A673 (cell line): ENCODE measurements at places on chromosomes 13 and 19.

DNA sequence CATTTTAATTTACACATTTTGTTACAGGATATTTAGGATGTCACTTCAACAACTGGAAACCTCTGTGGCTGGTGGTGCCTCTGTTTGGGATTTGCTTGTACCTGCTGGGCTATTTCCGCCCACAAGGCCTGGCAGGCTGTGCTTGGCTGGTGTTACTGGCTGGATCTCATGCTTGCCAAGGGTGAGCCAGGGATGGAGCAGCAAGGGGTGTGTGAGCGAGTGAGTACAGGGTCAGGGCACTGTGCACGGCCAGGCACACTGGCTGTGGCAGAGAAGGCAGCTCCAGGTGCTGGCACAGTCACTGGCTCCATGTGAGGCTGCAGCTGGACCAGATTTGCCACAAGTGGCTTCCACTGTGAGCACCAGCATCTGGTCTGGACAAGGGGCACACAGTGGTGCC, 1254.8 kb downstream of the SLITRK5 start:
- DNase-seq, result no peak

DNA sequence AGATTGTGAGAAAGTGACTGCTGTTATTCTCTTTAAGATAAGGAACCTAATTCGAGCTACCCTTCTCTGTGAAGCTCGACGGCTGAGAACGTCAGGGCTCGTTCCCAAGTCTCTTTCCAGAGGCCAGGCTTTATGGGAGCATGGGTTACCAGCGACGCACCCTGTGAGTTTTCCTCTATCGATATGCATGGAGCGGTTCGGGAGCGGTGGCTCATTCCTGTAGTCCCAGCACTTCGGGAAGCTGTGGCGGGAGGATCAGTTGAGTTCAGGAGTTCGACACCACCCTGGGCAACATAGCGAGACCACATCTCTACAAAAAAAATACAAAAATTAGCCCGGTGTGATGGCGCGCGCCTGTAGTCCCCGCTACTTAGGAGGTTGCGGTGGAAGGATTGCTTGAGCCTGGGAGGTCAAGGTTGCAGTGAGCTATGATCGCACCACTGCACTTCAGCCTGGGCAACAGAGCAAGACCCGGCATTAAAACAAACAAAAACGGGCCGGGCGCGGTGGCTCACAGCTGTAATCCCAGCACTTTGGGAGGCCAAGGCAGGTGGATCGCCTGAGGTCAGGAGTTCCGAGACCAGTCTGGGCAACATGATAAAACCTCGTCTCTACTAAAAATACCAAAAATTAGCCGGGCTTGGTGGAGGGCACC, 681 bp upstream of the ZNF606 start:
- peak; percentile 52 for DNase-seq

DNA sequence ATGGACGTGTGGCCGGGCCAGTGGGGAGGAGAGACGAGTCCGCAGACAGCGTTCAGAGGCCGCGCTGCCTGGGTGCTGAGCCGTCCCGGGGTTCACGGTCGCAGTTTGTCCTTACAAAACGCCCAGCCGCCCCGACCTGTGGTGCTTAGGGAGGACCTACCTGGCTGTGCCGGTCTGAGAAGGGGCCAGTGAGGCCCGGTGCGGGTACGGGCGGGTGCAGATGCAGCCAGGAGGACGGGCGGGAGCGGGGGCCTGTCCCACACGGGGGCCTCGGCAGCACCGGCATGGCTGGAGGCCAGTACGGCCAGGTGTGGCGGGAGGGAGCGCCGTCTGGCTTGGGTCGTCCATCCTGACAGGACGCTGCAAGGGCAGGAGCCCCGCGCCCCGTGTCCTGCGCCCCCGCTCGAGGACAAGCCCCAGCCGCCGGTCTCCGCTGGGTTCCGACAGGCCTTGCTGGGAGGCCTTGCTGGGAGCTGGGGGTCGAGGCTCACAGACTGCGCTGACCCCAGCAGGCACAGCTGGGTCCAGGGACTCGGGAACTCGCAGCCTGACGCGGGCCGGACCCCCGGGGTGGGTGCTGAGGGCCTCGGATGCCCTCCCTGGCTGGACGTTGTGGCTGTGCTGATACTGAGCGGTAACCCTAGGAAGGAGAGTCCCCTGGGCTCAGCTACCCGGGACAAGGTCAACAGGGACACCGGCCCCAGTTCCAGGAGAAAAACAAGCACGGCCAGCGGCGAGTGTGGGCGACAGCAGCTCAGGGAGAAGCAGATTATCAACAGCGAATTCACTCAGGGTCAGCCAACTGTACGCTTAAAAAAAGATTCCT, 5.3 kb upstream of the PROZ start:
- no peak for DNase-seq

GRCh38 chr13:106786006-106786563, 218.1 kb upstream of the ARGLU1 start:
- no peak for DNase-seq

DNA sequence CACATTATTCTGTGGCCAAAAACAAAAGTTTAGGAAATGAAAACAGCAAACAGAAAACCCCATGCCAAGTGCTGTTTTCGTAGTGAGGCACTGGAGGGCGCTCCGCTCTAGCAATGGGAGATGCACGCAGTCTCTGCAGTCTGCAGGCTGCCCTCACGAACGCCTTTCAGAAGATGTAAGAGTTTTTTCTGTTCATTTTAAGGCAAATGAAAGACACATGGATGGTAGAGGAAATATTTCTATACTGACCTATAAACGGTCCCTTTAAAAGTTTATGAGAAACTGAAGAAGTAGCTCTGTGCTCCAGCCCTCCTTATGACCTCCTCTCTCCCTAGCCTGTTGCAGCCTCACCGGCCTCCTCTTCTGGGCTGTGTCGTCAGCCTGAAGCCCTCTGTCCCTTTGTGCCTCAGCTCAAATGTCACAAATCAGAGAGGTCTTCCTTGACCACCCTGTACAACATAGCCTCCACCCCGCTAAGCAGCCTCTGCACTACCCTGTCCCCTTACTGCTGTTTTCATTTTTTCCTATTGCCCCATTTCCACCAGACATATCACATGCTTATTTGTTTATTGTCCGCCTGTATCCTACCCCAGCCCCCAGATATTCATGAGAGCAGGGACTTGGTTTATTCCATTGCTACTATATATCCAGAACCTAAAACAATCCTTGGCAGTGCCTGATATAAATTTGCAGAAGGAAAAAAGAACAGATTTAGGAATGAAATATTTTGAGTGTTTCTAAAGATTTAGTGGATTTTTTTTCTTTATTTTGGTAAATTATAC, 116.4 kb downstream of the TM9SF2 start:
- DNase-seq, result peak; percentile 76

DNA sequence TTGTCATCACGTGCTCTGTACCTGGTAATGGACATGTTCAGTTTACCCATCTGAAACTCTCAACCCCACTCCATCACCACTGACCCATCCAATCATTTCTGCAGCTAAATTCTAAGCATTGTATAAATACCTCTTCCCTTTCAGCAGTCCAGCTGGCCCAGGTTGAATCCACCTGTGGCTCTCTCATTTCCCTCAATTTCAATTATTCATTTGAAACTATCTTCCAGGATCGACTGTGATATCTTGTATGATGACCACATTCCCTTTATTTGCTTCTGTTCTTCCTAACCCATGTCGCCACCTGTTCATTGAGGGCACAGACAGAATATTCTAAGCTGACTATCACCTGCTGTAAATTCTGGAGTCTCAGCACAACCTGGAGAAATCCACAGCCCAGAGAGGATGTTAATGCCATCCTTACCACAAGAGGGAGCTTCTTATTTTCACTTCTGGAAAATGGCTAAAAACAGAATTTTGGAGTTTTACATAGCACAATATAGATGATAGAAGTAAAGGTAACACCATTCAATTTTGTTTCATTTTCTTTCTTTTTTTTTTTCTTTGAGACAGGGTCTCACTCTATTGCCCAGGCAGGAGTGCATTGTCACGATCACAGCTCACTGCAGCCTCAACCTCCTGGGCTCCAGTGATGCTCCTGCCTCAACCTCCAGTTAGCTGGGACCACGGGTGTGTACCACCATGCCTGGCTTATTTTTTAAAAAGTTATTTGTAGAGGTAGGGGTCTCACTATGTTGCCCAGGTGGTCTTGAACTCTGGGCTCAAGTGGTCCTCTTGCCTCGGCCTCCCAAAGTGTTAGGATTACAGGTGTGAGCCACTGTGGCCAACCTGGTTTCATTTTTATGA, 38.6 kb downstream of the ZNF823 start:
- peak; percentile 43 for DNase-seq

GRCh38 chr13:106276876-106277275, 258.6 kb downstream of the EFNB2 start:
- no peak for DNase-seq

DNA sequence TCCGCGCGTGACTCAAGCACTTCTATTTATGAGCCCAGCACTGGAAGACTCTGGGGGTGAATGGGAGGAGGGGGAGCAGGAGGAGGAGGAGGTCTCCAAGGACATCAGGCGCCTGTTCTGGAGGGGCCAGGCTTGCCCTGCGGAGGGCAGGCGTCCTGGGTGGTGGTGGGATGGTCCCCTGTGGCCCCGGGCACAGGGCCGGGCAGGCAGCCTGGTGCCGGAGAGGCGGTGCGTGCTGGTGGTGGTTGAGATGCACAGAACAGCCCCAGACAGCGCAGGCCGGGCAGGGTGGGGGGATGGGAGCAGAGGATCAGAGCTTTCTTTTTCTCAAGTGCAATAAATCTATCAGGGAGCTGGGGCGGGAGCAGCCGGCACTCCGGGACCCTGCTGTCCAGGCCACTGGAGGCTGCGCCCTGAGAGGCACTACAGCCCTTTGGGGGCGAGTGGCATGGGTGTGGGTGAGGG, 14.0 kb downstream of the NKPD1 start:
- DNase-seq, result no peak

DNA sequence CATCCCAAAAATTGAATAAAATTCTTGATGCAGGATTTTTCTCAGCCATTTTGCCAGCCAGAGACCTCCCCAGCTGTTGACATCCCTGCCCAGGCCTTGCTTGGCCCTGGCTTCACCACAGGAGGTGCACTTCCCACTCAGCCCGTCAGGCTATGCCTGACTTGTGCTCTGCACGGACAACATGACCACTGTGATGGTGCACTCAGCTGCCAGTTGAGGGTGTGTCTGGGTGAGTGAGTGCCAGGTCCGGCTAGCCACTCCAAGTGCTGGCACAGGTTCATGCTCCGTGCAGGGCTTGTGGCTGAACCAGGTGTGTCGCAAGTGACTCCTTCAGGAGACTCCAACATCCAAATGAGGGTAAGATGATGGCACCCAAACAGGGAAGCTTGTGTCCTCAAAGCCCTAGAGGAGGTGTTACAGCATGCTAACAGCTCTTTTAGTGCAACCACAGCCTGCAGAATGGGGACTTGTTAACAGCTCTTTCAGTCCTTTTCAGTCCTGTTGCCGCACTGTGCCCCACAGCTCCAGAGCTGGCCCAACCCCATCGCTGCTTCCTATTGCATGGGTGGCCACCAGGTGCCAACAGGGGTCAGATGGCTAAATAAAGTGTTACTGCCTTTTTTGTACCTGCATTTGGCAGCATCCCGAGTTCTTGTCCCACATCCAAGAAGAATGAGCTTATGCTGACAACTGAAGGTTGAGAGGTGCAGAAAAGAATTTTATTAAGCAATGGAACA, 380.7 kb downstream of the SLITRK5 start:
- DNase-seq, result no peak

GRCh38 chr19:1811942-1812425, at the start of gene ATP8B3:
ATP8B3 (minus strand) TSS chr19:1812276; CDS start chr19:1811736, 540 bp downstream.
- no peak for DNase-seq

DNA sequence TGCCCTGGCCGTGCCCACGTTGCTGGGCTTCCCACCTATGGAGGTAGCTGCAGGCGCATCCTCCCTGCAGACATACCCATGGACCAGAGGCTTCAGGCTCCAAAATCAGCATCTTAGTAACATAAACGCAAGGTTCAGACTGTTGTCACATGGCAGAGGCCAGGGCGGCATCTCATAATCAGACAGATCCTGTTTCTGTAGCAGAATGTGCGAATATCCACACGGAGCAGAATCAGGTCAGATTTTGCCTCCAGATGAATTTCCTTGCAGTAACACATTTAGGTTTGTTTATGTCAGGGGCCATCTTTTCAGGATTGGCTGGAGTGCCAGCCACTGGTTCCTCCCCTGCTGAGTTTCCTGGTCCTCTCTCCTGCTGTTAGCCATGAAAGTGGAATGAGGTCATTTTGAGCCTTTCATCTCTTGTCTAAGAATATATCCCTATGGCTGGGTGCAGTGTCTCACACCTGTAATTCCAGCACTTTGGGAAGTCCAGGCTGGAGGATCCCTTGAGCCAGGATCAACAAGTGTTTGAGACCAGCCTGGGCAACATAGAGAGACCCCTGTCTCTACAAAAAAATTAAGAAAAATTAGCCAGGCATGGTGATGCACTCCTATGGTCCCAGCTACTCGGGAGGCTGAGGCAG, 20.5 kb downstream of the SMARCA4 start:
- no peak for DNase-seq

- no peak for DNase-seq
Measured at GRCh38 chr19:58396691-58397532, 1.5 kb downstream of the RNF225 start.

GRCh38 chr13:48624016-48624415, 29.7 kb upstream of the CYSLTR2 start:
- no peak for DNase-seq

GRCh38 chr19:52662631-52663030, 24.5 kb upstream of the ZNF83 start:
- DNase-seq, result no peak

DNA sequence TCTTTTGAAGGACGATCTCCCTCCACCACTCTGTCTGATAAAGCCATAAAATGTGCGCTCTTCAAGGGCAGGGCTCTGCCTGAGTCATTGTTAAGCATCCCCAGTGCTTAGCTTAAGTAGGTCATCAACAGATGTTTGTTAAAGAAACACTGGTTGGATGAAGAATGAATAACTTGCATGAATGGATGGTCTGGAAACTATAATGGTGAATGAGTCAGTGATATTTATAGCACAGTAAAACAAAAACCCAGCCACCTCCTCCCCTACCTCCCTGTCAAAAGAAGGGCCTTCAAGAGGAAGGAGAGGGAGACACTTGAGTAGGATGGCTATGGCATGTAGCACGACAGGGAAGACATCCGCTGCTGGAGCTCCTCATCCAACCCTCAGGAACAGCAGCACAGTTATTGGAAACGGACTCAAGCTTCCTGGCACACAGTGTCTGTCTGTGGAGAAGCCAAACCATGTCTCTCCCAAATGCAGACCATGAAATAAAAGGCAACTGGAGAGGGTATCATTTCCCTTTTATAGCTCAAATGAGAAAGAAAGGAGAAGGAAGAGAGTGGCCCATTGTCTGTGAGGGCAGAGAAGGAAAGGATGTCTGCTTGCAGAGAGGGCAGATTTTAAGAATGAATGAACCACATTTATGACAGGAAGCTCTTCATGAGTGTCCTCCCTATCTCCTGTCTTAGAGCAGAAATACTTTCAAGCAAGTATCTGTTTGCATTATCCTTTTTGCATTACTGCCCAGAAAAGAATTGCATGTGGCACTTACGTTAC, 183.5 kb upstream of the UBL3 start:
- peak; percentile 54 for DNase-seq

GRCh38 chr19:18021121-18021755, 13.3 kb downstream of the ARRDC2 start:
- DNase-seq, result peak; percentile 80

- no peak for DNase-seq
Measured at GRCh38 chr13:110421061-110421460, 114.0 kb downstream of the COL4A2 start.
